ENCODE measurements at places on chromosomes 16 and 17.

- DNase-seq: no peak
Measured at GRCh38 chr16:88651276-88651988, 579 bp upstream of the CYBA start.

GRCh38 chr17:2809337-2809736, 13.1 kb downstream of the RAP1GAP2 start:
- no peak for DNase-seq

- DNase-seq: no peak
Measured at GRCh38 chr17:57495771-57496170, 239.4 kb downstream of the MSI2 start.

DNA sequence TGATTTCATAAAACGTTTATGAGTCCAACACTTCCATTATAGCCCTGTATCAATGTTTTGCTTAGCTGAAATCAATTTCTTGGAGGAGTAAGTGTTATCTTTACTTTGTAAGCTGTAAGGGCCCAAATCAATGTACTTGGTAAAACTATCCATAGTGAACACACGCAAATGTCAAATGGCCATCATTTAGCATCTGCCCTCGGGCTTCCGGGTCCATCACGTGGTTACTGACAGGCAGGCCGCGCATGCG, 687 bp upstream of the NARF start:
- no peak for DNase-seq

DNA sequence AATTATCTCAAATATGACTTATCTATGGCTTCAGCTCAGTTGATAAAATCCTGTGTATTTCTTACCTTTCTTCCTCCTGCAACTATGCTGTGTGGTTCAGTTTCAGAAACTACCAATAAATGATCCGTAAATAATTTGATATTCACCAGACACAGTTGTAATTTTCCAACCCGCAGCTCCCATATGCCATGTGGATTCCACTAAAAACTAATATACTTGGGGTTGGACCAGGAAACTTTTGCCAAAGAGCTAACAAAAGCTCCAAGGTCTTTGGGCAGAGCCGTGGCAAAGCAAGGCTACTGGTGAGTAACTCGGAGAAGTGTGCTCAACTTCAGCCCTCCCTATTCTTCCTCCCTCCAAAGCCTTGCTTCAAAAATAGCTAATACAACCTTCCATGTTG, 2.3 kb upstream of the CHST6 start:
- no peak for DNase-seq

DNA sequence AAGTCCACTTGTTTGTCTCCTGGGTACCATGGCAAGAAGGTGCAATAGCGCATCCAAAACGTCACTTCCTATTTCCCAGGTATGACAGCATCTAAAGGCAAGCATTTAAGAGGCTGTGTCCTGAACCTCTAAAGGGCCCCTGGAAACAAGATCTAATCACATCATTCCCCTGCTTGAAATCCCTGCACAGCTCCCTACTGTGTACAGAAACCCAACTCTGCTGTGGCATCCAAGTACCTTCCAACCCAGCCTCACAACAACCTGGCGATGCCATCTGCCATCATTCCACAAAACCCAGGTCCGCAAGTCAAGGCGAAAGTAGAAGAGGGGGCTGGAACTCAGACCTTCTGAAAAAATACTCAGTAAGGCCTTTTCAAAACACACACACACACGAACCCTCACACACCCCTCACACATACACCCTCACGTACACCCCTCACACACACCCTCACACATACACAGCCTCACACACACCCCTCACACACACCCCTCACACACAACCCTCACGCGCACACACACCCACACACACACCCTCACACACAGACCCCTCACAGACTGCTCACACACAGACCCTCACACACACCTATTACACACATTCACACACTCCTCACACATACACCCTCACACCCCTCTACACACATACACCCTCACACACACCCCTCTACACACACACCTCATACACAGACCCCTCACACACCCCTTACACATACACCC, 24.5 kb downstream of the C17orf67 start:
- DNase-seq: no peak

GRCh38 chr17:38415250-38416194, 12.7 kb upstream of the ARHGAP23 start:
- no peak for DNase-seq
